Nasal cavity respiratory epithelium epithelial cell of viscerocranial mucosa (primary cell): ENCODE measurements at places on chromosomes 11 and 22. TPM values are rescaled to one million over a fixed set of nuclear protein-coding genes. Genes with fewer than 3 reads are reported as not detected.

OMP gene
- not detected in 2 replicates for total RNA-seq

CYB5R2 gene
- 8.9 and 25.6 TPM in 2 replicates for total RNA-seq

ELF5 gene
- total RNA-seq, result under 0.01 and 3.2 TPM in 2 replicates

F2 gene
- total RNA-seq, result under 0.01 and 0.07 TPM in 2 replicates

NCF4 gene
- not detected in 2 replicates for total RNA-seq

YAP1 gene
- 195 and 207 TPM in 2 replicates for total RNA-seq

GNAZ gene
- 0.14 TPM in 1 of 2 replicates, not detected in the other for total RNA-seq

KCNA4 gene
- total RNA-seq, result not detected in 2 replicates

DLG2 gene
- total RNA-seq, result 0.68 and 0.71 TPM in 2 replicates

PHF21B gene
- total RNA-seq, result 0.07 TPM in 1 of 2 replicates, not detected in the other

MS4A7 gene
- not detected in 2 replicates for total RNA-seq

SAA4 gene
- 0.64 TPM in 1 of 2 replicates, not detected in the other for total RNA-seq
